ENCODE measurements at places on chromosomes 12 and 14. TPM values are rescaled to one million over a fixed set of nuclear protein-coding genes. Genes with fewer than 3 reads are reported as not detected.
A peak's percentile ranks its signal among the peaks of the same experiment; 100 is the strongest.

DNA sequence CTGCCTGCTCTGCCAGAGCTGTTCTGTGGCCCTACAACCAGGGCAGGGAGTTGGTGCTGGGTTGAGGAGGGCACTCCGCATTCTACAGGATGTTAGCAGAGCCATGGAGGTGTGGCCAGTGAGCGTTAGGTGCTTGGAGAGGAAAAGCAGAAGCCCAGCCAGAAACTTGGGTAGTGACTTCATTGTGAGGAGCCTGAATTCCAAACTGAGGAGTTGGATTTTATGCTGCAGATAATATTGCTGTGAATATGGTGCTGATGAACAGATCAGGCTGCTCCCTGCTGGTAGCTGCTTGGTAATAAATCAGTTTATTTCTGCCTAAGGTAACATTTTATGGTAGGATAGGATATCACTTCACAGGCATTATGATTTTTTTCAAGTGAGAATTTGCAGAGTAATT, 7.1 kb upstream of the CCDC175 start:
- no peaks in the 10 kb centered on the region for H3K27me3 ChIP-seq
- H3K4me1 ChIP-seq, result no peaks in the 10 kb centered on the region
- H3K27ac ChIP-seq, result no peak overlapping the region
- DNase-seq, result no peak
- H3K36me3 ChIP-seq, result no peaks in the 10 kb centered on the region
- no peak overlapping the region for H3K4me3 ChIP-seq

NR1H4 gene
- not detected for total RNA-seq

DNA sequence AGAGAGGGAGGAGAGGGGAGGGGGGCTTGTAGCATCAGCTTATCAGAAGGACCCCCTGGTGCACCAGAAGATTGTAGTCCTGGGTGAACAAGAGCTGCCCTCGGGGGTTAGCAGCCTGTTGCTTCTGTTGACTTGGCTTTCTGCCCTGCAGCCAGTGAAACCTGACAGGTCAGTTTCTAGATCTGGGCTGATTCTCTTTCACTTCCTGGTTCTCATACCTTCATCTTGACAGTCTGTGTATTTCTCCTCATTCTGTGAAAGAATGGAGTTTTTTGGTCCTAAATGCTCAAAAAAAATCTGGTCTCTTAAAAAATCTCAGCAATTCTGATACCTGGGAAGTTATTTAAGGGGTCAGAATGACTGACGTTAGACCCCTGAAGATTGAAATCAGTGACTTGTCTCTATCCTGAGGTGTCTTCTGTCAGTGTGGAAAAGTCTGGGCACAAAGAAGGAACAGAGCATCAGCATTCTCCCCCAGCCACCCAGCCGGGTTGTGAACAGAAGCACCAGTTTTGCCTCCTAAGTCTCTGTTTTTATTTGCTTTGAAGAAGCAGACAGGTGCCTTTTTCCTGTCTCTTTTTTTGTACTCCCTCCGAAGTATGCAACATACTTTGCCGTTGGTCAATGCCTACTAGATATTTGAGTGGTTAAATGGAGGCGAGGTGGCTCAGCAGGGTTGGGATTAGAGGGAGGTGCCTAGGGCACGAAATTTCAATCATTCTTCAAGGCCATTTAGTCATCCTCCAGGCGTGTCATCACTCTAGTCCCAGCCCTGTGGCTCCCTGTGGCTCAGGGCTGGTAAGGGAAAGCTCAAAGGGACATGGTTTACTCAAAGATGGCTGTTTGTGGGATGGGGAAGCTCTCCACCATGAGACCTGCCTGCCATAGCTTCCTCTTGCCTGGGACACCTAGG, 24.0 kb downstream of the TTC9 start:
- H3K27me3 ChIP-seq, result no peaks in the 10 kb centered on the region
- peak overlapping the region; percentile 56 for H3K27ac ChIP-seq
- H3K36me3 ChIP-seq, result no peaks in the 10 kb centered on the region
- H3K4me3 ChIP-seq, result no peak overlapping the region

- no peak overlapping the region for H3K27ac ChIP-seq
- DNase-seq, result no peak
- H3K27me3 ChIP-seq, result no peaks in the 10 kb centered on the region
Measured at GRCh38 chr12:16036073-16036472, 124.9 kb downstream of the DERA start.

GRCh38 chr14:24806061-24806678, 172.2 kb upstream of the GZMB start:
- H3K27ac ChIP-seq, result no peak overlapping the region
- DNase-seq, result peak; percentile 42
- H3K36me3 ChIP-seq, result no peaks in the 10 kb centered on the region
- no peaks in the 10 kb centered on the region for H3K4me1 ChIP-seq
- H3K4me3 ChIP-seq, result no peak overlapping the region

DNA sequence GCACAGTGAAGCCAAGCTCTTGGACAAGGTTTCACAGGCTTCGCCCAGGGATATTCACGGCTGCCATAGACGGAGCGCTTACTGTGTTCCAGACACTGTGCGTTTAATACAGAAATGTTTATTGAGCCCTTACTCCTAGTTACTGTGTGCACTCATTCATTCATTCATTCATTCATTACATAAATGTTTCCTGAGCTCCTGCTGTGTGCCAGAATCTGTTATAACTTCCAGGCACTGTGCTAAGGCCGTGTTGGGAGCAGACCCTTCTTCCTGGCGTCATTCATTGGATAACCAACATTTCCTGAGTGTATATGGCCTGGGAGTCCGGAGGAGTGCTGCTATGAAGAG, 760 bp upstream of the MED13L start:
- no peaks in the 10 kb centered on the region for H3K27me3 ChIP-seq
- DNase-seq, result no peak

DNA sequence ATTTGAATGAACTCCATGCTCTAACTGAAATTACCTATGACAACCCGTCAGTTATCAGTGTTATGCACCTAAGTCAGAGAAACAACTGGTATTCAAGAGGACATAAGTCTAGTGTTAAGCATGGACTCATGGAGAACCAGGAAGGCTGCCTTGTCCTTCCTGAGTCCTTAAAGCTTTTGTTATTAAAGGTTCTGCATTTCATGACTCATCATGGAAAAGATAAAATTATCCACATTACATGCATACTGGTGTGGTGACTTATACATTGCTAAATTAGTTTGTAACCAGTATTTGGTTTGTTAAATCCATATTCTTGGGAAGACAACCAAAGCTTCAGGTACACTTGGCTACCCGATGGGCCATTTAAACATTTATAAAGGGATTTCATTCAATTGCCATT, 6.5 kb upstream of the OR4E1 start:
- no peaks in the 10 kb centered on the region for H3K36me3 ChIP-seq
- no peaks in the 10 kb centered on the region for H3K27me3 ChIP-seq
- no peak overlapping the region for H3K27ac ChIP-seq
- H3K4me1 ChIP-seq, result peaks cover 10% of the 10 kb centered on the region
- peak; percentile 7 for DNase-seq

Measured in SJSA1 (cell line).